Suprapubic skin (tissue), 4 donors: ENCODE measurements at places on chromosomes 6 and 20. TPM values are rescaled to one million over a fixed set of nuclear protein-coding genes. Genes with fewer than 3 reads are reported as not detected.

DNA sequence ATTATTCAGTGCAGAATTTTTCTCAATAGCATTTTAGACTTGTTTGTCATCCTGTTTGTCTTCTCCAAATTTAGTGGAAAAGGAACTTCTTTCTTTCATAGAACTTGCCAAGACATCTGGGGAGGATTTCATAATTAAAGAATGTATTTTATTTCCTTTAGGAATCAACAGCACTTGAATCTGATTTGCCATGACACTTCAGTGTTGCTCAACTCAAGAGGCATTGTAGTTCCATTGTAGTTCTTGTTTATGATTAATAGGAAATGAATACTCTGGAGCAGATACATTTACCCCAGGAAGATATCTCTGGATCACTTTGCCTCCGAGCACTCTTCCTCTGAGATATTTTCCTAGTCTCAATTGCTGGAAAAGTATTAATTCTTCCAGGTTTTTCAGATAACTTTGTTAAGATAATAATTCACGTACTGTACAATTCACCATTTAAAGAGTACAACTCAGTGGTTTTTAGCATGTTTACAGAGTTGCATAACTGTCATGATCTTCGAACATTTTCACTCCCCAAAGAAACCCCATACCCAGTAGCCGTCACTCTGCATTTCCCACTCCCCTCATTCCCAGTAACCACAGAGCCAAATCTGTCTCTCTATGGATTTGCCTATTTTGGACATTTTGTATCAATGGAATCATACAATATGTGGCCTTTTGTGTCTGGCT is 29.7 kb downstream of the AKAP12 start:
- DNase-seq, result no peak

Gene ASIP
- not detected for total RNA-seq

Gene SLC2A10
- 2.6 TPM for total RNA-seq

GRCh38 chr6:139587469-139587868 is 213.0 kb upstream of the CITED2 start:
- DNase-seq, result no peak

Gene ABHD16B
- total RNA-seq, result not detected

Gene MEI4
- not detected for total RNA-seq

- DNase-seq, result no peak
These were observed 37.0 kb upstream of the PRL start for GRCh38 chr6:22333802-22334201.

Gene TGM2
- total RNA-seq, result 3.5 TPM

Gene IRF4
- 22.8 TPM for total RNA-seq

DNA sequence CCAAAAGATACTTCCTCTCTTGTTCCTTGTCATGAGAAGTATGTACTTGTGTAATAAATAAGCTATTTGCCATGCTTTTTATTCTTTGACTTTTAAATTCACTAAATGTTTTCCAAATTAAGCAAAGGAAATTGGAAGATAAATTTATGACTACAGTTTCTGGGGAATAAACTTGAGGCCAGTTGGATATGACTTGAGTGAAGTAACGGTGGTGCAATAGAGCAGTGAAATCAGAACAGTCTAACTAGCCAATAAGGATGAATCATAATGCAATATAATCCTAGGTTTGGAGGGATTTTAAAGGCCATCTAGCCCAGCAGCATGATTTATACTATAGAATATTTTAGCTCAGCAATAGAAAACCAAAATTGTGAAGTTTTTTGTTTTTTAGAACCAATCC is 183.8 kb upstream of the TCF21 start:
- DNase-seq, result no peak

- DNase-seq, result no peak
These were observed 26.2 kb upstream of the FOXP4 start for GRCh38 chr6:41519745-41520699.

GRCh38 chr6:36605143-36605542 is 11.0 kb downstream of the SRSF3 start:
- DNase-seq, result peak; percentile 29
